ENCODE measurements at places on chromosomes 7 and 10.

DNA sequence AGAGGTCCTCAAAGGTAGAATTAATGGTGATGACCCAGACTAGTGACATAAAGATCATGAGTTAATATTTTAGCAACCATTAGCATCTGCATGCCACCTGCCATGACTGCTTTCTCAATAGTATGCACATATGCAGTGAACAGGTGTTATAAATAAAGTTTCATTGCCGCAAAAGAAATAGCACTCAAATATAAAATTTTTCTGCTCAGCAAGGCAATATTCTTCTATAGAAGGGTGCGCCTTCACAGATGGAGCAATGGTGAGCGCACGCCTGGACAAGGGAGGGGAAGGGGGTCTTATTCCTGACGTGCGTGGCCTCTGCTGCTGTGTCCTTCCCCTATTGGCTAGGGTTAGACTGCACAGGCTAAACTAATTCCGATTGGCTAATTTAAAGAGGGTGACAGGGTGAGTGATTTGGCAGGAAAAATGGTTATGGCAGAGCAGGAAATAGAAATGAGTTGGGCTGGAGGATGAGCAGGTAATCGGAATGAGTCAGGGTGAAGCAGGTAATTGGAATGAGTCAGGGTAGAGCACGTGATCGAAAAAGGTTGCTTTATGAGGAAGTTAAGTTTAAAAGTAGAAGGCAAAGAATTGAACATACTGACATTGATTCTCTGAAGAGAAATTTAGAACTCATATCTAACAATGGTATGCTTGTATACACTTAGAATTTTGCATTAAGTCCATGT lies 24.7 kb upstream of the TRIM24 start:
- no peak for DNase-seq

DNA sequence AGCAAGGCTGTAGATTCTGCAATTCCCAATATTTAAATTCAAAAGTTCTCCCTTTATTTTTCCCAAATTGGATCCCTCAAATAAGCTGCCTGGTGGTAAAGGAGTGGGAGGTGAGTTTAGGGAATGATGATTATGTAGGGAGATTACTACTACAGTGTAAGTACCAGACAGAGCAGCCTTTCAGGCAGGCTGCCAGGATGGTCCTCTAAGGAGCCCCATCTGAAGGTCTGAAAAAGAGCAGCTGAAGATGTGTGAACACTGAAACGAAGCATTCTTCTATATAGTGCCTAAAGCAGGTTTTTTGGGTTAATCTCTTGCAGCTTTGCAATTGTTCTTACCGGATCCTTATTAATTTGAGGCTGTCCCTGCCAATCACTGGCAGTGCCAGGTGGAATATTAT lies 84.7 kb downstream of the CREB5 start:
- no peak for DNase-seq

DNA sequence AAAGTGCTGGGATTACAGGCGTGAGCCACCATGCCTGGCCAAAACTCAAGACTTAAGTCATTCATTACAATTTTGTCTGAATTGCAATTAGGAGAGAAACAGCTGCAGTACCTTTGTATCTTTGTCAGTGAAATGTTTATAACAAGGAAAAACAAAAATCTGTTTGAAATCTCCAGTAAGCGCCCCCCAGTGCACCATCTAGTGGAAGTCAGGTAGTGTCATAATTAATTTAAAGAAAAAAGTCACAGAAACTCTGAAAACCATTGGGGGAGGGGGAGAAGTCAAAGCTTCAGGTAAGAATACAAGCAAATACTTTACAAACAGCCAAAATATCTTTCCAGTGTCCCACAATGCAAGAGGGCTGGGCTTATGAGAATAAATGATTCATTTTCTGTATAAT lies 2.8 kb downstream of the MPP7 start:
- DNase-seq: no peak

DNA sequence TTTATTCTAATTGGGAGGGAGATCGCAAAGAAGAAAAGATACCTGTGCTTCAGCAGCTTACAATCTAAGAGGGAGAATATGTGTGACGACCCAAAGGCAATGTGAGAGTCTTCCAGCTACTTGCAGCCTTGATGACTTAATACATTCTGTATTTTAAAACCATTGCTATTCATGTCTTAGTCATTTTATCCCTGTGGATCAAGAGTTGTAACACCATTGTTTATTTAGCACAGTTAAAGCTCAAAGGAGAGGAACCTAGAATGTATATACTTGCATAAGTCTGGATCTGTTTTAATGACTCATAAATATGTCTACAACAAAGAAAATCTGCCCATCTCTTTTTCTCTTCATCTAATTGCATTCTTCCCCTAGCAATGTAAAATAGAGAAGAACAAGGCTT lies 117.9 kb upstream of the DLX6 start:
- no peak for DNase-seq

DNA sequence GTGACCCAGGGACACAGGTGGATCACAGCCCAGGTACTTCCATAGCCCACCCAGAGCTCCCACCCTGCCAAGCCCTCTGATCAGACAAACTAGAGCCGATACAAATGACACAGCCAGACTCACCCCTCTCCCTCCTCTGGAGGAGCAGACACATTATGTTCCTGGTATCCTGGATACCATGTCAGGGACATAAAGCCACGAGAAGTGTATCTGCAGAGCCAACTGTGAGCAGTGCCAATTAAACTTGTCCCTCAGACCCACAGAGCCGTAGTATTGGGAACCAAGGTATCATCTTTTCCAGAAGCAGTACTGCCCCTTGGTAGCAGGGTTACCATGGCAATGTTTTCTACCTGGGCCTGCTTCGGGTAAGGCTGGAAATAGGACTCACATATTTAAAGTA lies 47.3 kb upstream of the CPXM2 start:
- DNase-seq: no peak

DNA sequence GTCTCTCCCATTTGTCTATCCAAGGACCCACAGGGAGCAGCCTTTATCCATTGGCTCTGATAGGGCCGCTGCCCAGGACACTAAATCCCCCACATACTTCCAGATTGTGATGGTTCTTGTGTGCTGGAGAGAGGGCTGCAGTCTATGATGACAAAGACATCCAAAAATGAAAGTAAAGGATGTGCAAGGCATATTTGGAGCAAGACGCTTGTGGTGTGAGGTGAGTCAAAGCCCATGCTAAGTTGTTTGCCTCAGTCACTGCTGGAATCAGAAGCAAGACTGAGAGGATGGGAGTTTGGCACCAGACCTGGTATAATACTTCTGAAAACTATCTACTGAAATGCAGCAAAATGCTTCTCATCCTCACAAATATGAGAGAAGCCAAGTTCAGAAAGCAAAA lies 22.7 kb downstream of the ZNF22 start:
- DNase-seq: no peak

All from islet precursor cell (in vitro differentiated cells).